Astrocyte (in vitro differentiated cells and primary cell): ENCODE measurements at places on chromosomes 16 and 17. TPM values are rescaled to one million over a fixed set of nuclear protein-coding genes. Genes with fewer than 3 reads are reported as not detected.

DNA sequence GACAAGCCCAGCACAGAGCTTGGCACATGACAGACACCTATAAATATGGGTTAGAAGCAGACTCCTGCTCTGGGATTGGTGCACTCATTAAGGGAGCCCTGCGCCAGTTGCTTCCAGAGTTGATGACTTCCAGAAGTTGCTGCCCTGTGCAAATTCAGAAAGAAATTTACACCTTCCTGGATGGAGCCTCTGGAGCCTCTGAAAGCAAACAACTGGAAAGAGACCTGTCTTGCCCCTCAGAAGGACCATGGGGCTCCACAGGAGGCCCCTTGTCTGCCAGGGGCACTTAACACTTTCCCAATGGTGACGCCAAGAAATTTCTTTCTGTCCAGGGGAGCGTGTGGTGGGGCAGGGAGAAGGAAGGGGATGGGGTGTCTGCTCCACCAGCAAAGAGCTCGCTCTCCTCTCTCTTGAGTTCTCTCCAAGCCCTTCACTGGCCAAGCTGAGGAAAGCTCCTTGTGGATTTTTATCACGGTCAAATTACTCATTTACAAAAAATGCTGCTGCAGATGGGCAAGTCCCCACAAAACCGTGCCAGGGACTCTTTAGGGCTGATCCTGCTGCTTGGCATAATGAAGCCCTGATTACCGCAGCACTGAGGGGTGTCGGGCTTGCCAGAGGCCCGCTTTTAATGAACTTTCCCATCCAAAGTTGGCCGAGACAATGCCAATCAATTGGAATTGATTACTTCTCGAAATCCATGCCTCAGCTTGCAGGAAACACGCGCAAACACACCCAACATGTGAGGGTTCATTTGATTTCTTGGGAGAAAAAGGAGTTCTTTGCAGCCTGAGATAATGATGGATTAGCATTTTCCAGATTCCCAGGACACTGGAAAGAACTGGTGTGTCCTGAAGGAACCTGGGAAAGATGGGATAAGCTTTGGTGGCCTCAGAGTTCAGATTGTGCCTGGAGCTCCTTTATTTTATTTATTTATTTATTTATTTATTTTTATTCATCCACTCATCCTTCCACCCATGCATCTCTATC lies 583.6 kb upstream of the CDH5 start:
- H3K27ac ChIP-seq: peak overlapping the region; percentile 56
- H3K4me3 ChIP-seq: peak overlapping the region; percentile 5
- H3K4me1 ChIP-seq: peaks cover 20% of the 10 kb centered on the region
- H3K36me3 ChIP-seq: no peaks in the 10 kb centered on the region
- no peaks in the 10 kb centered on the region for H3K27me3 ChIP-seq
- peak; percentile 93 for DNase-seq

- H3K27me3 ChIP-seq: no peaks in the 10 kb centered on the region
- peaks cover 3% of the 10 kb centered on the region for H3K4me1 ChIP-seq
- no peaks in the 10 kb centered on the region for H3K36me3 ChIP-seq
- H3K4me3 ChIP-seq: no peak overlapping the region
These were observed 836.6 kb upstream of the SOX9 start for GRCh38 chr17:71284032-71284755.

- DNase-seq: no peak
- H3K27ac ChIP-seq: no peak overlapping the region
- no peaks in the 10 kb centered on the region for H3K36me3 ChIP-seq
- H3K27me3 ChIP-seq: no peaks in the 10 kb centered on the region
- no peaks in the 10 kb centered on the region for H3K4me1 ChIP-seq
These were observed 87.3 kb downstream of the TMEM100 start for GRCh38 chr17:55635253-55635914.

DNA sequence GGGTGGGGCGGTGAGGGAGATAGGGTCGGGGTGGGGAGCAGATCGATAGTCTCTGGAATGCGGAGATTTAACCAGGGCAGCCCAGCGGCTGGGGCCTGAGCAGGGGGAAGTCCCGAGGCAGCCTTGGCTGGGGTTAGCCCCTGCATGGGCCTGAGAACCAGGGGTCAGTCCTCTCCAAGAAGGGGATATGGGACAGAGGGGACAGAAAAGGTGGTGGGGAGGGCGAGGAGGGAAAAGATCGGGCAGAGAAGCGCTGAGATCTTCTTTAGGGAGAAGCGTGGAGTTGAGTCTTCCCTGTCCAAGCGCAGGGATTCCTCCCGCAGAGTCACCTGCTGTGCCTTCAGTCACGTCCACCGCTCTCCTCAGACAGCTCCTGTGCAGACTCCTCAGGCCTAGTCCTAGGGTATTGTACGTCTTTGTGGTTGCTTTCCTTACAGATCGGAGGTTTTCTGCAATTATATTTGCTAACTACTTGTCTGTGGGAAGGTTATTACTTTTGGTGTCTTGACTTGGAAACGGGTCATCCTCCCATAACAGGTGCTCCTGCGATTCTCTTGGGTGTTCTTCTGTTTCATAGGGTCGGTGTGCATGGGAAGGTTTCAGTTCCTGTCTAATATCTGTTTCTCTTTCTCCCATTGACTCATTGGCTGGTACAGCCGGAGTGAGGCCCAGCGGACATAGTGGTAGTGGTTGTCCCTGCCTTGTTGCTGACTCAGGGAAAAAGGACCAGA lies 952 bp downstream of the CD300A start:
- H3K27me3 ChIP-seq: peaks cover 9% of the 10 kb centered on the region
- DNase-seq: no peak
- no peaks in the 10 kb centered on the region for H3K36me3 ChIP-seq
- H3K27ac ChIP-seq: no peak overlapping the region

DHRS7C gene
- not detected in 2 replicates for total RNA-seq

GALR2 gene
- total RNA-seq: 0.36 TPM in 1 of 2 replicates, not detected in the other

RNF43 gene
- 1.2 TPM in 2 replicates for total RNA-seq

GCGR gene
- not detected in 2 replicates for total RNA-seq
